ENCODE measurements at places on chromosomes 1 and 21.

- no peak for DNase-seq
Measured at GRCh38 chr1:188584119-188584518, 1755.4 kb downstream of the PLA2G4A start.

DNA sequence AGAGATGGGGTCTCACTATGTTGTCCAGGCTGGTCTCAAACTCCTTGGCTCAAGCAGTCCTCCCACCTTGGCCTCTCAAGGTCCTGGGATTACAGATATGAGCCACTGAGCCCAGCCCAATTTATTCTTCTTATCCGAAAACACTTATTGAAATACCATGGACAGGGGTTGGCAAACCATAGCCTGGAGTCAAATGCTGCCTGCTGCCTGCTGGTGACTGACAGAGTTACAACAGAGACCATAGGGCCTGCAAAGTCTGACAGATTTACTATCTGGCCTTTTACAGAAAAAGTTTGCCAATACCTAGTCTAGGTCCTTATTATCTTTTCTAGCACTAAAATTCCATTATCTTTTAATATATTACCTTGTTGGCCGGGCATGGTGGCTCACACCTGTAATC, 87.1 kb upstream of the ZNF281 start:
- DNase-seq, result no peak

- DNase-seq, result no peak
Measured at GRCh38 chr1:227917081-227917950, 30.4 kb downstream of the WNT9A start.

- DNase-seq, result no peak
Measured at GRCh38 chr1:159756397-159756796, 24.4 kb upstream of the DUSP23 start.

DNA sequence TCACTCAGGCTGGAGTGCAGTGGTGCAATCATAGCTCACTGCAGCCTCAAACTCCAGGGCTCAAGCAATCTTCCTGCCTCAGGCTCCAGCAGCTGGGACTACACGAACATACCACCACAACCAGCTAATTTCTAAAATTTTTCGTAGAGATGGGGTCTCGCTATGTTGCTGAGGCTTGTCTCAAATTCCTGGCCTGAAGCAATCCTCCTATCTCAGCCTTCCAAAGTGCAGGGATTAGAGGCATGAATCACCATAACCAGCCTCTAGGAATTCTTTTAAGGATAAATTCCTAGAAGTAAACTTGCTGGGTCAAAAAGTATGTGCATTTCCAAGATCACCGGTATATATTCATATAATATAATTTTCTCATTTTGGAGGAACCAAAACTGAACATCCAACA, 17.6 kb upstream of the HUNK start:
- DNase-seq, result no peak

GRCh38 chr1:66693856-66694255, 58.4 kb upstream of the DYNLT5 start:
- DNase-seq, result no peak

DNA sequence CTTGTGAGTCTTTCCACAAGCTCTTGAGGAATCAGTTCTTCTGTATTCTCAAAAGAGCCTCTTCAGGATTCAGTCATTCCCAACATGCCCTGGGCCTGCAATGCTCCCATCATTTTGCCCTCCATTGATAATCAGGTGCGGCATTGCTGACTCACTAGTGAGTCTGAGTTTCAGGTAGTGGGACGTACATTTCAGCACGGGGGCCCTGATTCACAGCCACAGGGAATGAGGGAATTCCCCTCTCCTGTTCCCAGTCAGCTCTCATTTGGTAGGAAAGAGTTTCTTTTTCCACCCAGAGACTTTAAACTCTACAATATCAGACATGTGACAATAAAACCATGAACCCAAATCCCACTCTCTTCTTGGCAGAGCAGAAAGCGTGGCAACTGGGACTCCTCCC, 3.7 kb upstream of the IRF6 start:
- no peak for DNase-seq

- DNase-seq, result no peak
Measured at GRCh38 chr1:181128592-181129497, 40.3 kb downstream of the IER5 start.
